ENCODE measurements at places on chromosomes 2 and 18. TPM values are rescaled to one million over a fixed set of nuclear protein-coding genes. Genes with fewer than 3 reads are reported as not detected.

LYPD6 gene
- not detected for total RNA-seq

DNA sequence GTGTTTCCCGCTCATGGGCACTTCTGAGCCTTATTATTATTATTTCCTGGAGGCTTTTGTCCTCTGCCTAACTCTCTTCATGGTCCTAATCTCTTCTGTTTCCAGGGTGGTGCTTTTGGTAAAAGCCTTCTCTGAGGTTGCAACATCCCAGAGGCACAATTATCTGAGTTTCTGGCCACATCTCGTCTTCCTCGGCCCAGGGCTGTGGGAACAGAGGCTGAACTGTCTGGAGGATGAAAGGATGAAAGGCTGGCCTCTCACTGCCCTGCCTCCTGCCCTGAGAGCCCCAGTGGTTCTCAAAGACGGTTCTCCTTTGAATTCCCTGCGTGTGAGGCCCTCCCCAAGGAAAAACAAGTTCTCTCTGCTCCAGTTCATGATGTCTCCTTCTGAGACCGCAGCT lies 13.8 kb downstream of the GYPC start:
- H3K27me3 ChIP-seq = no peaks in the 10 kb centered on the region
- H3K4me1 ChIP-seq = peaks cover 55% of the 10 kb centered on the region
- H3K36me3 ChIP-seq = peaks cover 12% of the 10 kb centered on the region
- H3K4me3 ChIP-seq = no peak overlapping the region
- H3K27ac ChIP-seq = no peak overlapping the region

GRCh38 chr2:181178823-181179412 lies 198.5 kb downstream of the UBE2E3 start:
- H3K4me3 ChIP-seq = peak overlapping the region; percentile 67
- DNase-seq = peak; percentile 44
- H3K27me3 ChIP-seq = no peaks in the 10 kb centered on the region
- H3K36me3 ChIP-seq = peaks cover 2% of the 10 kb centered on the region
- peaks cover 58% of the 10 kb centered on the region for H3K4me1 ChIP-seq

DNA sequence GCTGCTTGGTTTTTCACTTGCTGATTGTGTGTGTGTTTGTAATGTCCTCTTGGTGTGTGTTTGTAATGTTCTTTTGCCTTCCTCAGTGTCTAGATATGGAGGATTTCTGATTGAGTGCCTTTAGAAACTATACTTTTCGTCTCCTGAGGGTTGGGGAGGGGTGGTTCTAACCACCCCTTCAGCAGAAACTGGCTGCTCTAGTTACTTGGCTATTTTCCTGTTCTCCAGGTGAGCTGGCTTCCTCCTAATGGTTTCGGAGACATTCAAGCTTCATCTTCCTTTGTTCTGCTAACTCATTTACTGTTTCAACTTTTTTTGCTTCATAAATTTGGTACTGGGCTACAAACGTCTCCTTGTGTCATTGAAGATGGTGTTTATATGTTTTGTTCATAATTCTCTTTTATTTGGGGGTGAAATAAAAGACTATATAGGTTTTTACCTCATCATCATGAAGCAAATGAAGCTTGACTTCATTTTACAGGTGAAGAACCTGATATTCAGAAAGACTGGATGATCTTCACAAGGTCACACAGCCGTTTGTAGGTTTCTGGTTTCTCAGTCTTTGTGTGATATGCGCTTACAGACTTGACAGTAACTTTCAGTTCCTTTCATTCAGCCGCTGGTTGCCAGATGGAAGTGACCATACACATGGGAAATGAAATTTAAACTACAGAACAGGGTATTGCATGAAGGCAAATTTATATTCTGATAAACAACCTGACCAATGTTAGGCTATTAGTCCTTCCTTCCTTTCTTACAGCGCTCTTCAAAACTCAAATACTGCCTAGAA lies 238.5 kb downstream of the GALR1 start:
- no peaks in the 10 kb centered on the region for H3K36me3 ChIP-seq
- no peak overlapping the region for H3K4me3 ChIP-seq
- DNase-seq = no peak
- no peaks in the 10 kb centered on the region for H3K4me1 ChIP-seq
- H3K27ac ChIP-seq = no peak overlapping the region

CHN1 gene
- total RNA-seq = 5.1 TPM

DNA sequence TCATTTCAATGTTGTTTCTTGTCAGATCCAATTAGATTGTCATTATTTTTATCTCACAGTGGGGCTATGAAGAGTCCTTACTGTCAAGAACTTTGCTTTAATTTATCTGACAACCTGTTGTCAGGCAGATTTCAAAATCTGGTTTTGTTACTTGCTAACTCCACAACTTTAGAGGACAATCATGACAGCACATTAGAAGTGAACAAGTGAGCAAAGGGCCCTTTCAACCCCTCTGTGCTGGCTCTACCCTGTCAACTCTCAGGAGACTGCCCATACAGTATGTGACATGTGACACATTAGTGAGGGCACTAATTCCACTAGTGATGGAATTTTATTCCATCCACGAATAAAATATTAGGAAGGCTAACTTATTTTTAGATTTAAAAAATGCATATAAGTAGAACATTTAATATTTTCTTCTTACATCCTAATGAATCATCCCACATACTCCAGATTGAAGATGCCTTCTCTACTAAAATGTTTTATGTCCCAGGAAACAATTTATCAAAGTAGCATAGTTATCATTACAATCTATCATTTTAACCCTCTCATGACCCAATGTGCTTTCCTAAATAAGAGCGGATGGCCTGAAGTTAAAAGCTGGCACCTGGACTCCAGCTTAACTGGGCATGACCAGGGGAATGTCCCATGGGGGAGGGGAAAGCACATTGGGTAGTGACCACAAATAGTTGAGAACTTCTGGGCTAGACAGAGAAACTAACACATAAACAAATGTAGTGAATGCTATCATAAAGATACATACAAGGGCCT lies 97.6 kb upstream of the PPP1CB start:
- H3K27me3 ChIP-seq = no peaks in the 10 kb centered on the region
- H3K4me3 ChIP-seq = no peak overlapping the region
- peaks cover 44% of the 10 kb centered on the region for H3K4me1 ChIP-seq
- no peak for DNase-seq
- no peaks in the 10 kb centered on the region for H3K36me3 ChIP-seq

GRCh38 chr18:26864658-26865057 lies 849 bp downstream of the AQP4 start:
- no peak overlapping the region for H3K4me3 ChIP-seq
- DNase-seq = no peak
- H3K27ac ChIP-seq = no peak overlapping the region
- no peaks in the 10 kb centered on the region for H3K4me1 ChIP-seq
- peaks cover 9% of the 10 kb centered on the region for H3K27me3 ChIP-seq
- H3K36me3 ChIP-seq = no peaks in the 10 kb centered on the region

DNA sequence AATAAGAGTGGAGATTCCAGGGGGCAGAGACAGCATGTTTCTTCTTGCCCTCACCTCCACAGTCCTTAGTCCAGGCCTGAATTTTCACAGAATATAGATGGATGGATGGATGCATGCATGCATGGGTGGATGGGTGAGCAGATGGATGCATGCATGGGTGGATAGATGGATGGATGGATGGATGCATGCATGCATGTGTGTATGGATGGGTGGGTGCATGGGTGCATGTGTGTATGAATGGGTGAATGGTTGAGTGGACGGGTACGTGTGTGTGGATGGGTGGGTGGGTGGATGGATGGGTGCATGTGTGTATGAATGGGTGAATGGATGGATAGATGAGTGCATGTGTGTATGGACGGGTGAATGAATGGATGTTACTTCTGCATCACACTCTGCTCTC lies 153.3 kb downstream of the CELF4 start:
- H3K4me1 ChIP-seq = no peaks in the 10 kb centered on the region
- DNase-seq = no peak
- no peaks in the 10 kb centered on the region for H3K36me3 ChIP-seq
- no peaks in the 10 kb centered on the region for H3K27me3 ChIP-seq
- H3K27ac ChIP-seq = no peak overlapping the region
- no peak overlapping the region for H3K4me3 ChIP-seq

- peaks cover 72% of the 10 kb centered on the region for H3K4me1 ChIP-seq
- no peak overlapping the region for H3K4me3 ChIP-seq
- H3K36me3 ChIP-seq = peaks cover 1% of the 10 kb centered on the region
- no peak for DNase-seq
These were observed 12.5 kb downstream of the UBE2F start for GRCh38 chr2:237979331-237979730.

Measured in activated T-cell treated with anti-CD3 and anti-CD28 coated beads, Interleukin-2, amount 50 U/mL, for 72 hours (primary cell).